Central memory CD8-positive, alpha-beta T cell (primary cell): ENCODE measurements at places on chromosomes 2 and 18.

DNA sequence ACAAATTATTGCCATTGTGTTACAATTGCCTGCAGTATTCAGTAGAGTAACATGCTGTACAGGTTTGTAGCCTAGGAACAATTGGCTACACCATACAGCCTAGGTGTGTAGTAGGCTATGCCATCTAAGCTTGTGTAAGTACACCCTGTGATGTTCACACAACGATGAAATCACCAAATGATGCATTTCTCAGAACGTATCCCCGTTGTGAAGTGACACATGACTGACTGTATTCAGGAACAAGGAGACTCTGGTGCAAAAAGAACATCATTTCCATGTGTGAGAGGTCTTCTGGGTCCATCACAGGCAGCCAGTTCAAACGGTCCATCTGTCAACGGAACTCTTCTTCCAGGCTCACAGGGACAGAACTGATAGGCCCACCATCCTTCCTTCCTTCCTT, 263.7 kb downstream of the ANAPC1 start:
- no peak for DNase-seq

- DNase-seq, result no peak
These were observed 20.1 kb upstream of the BMPR2 start for GRCh38 chr2:202355993-202356505.

GRCh38 chr18:7908681-7909299, 341.7 kb downstream of the PTPRM start:
- DNase-seq, result no peak

DNA sequence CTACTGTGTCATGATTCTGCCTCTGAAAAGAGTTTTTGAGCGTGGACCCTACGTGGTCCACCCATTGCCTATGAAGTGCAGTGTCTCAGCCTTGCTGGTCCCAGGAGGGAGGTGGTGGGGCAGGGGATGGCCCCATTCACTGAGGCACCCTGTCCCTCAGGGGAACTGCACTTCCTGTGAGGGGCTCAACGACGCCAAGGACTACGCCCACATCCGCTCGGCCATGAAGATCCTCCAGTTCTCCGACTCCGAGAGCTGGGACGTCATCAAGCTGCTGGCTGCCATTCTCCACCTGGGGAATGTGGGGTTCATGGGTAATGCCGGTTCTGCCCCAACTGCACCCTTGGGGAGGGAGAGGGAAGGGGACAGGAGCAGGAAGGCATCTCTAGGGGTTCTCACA, 42.5 kb downstream of the MYO7B start:
- DNase-seq, result no peak

DNA sequence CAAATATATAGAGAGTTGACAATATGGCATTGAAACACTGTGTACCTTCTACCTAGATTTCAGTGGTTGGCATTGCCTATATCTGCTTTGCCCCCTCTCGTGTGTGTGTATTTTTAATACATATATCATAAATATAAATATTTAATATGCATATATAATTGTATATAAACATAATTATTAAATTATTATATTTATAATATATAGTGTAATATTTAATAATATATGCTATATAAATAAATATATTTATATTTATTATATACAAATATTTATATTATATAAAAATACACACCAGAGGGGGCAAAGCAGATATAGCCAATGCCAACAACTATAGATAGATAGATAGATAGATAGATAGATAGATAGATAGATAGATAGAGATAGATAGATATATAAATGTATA, 124.1 kb downstream of the KIAA1328 start:
- no peak for DNase-seq
